ENCODE measurements at places on chromosomes 1 and 21.

DNA sequence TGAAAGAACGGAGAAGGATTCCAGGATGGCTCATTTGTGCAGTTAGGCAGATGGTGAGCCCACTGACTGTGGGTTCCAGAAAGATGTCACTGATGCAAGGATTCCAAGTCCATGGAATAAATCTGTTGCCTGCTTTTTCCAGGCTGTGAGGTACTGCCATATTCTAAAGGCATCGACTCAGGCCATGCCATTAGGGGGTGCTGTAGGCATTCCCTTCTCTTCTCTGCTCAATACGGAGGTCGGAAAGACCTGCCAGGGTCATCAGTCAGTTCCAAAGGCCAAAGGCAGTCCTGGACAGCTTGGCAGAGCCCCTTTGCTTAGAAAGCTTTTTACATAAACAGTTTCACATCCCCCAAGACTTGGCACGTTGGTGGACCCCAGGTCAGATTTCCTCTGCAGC lies 31.7 kb upstream of the TMEM125 start:
- DNase-seq: no peak

- no peak for DNase-seq
Measured at GRCh38 chr1:8247811-8248436, 70.0 kb upstream of the SLC45A1 start.

DNA sequence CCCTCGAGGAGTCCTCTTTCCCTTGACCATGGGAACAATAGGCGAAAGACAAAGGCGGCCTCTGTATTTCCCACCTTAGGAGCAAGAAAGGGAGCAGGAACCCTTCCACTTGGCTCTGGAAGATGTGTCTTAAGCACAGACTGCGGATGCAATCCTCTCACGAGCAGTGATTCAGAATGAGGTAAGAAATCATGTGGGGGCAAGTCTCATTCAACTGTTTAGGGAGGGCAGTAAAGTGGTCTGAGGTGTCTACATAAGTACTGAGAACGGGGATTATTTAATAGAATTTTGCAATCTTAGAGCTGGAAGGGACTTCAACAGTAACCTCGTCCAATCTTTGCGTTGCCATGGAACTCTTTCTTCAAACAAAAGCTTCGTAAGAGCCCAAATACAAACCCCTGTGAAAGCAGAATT lies 1.6 kb upstream of the DYRK3 start:
- DNase-seq: peak; percentile 81

DNA sequence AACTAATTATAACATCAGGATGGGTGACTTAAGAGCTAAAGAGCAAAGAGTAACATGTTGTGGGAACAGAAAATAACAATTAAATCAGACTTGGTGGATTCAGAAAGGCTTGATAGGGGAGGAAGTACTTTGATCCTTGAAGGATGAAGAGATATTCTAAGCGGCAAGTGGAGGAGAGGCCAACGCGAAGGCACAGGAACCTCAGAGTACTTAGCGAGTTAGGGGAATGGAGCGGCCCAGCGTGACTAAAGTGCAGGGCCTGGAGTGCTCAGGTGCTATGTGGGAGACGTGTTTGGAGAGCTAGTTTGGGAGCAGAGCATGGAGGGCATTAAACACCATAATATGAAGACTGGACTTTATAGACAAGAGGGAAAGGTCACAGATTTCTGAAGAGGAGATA lies 64.3 kb downstream of the ADCY10 start:
- no peak for DNase-seq

GRCh38 chr21:25361765-25362164 lies 245.5 kb downstream of the MRPL39 start:
- no peak for DNase-seq

- DNase-seq: no peak
Measured at GRCh38 chr1:189216886-189217285, 1260.8 kb downstream of the BRINP3 start.

GRCh38 chr1:205943245-205943644 lies at the start of gene SLC26A9:
TSS of gene SLC26A9 (minus strand) at chr1:205943456. CDS start at chr1:205935820, 7,636 bp downstream.
- DNase-seq: no peak

- DNase-seq: no peak
Measured at GRCh38 chr1:14672005-14672404, 73.5 kb downstream of the KAZN start.

DNA sequence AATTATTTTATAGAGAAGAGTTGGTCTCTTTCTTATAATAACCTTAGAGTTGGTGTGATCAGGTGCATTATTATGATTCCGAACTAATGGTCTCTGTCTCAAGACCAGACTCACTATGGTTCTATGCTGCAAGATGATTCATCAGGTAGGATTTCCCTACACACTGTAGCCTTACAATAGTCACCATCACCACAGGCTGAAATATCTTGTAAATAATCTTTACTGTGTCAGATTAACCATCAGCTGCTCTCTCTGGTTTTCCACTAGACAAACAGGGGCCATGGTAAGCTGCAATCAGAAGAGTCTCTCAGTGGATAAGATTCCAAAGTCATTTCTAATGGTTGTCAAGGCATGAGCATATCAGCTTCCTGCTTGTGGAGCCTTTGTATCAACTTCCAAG lies 4.4 kb upstream of the GBP4 start:
- peak; percentile 29 for DNase-seq

- DNase-seq: no peak
Measured at GRCh38 chr1:89552471-89553081, 27.9 kb downstream of the LRRC8B start.

DNA sequence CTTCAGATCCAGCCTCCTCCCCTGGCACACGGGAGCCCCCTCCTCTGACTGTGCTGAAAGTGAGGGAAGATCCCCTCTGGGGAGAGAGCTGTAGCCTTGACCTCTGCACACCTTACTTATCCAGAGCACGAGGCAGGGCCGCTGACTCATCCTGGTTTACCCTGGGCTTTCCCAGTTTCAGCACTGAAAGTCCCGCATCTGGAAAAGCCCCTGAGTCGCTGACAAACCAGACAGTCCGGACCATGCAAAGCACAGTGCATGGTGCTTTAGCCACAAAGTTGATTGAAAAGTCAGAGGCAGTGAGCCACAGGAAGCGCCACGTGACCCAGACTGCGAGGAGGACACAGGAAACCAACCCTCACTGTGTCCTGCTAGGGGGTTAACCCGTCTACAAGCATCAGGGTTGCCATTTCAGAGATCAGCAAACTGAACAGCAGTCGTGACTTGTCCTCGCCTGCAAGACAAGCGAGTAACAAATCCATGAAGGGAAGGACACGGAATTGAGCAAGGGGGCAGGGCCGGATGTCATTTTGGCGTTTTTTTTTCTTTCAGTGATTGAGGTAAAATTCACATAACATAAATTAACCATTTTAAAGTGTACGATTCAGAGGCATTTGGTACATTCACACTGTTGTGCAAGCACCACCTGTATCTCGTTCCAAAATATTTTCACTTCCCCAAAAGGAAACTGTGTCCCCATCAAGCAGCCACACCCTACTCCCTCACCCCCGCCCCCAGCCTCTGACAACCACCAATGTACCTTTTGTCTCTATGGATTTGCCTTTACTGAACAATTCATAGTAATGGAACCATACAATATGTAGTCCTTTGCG lies 19.9 kb upstream of the IFNGR2 start:
- DNase-seq: no peak

GRCh38 chr1:184298440-184299405 lies 88.1 kb upstream of the C1orf21 start:
- no peak for DNase-seq

DNA sequence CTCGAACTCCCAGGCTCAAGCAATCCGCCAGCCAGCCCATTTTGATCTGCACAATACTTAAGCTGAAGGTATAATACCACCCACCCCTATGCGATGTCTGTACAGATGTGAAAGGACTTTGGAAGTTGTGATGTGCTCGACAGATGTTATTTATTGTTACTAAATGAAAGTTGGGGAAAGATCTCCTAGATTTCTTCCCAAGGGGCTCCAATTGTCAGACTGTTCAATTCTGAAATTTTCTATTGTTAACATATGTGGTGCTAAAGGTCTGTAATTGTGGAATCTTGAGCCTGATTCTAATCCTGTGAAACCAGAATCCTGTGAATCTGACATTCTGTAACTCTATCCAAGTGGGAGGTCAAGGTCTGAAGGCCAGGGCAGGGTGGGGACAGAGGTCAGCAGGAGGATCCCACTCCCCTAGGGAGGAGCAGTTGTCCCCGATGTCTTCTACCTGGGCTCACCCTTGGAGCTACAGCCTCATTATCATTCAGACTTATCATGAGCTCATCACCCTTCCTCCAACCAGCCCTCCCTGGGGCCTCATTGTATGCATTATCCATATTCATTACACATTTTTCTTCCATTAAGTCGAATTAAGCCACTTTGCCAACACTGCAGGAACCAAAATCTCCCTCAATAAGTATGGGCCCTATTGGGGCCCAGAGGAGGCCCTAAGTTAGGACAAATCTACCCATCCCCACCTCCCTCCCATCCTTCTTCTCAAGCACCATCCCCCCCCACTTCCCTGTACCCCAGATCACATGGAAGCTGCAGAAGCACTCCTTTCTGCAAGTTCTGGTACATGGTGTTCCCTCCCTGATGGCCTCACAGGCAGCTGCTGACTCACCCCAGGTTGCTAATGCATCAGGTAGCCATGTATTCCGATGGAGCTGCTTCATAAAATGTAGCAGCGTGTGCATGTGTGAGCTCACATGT lies 32.3 kb downstream of the SHISAL2A start:
- DNase-seq: no peak

DNA sequence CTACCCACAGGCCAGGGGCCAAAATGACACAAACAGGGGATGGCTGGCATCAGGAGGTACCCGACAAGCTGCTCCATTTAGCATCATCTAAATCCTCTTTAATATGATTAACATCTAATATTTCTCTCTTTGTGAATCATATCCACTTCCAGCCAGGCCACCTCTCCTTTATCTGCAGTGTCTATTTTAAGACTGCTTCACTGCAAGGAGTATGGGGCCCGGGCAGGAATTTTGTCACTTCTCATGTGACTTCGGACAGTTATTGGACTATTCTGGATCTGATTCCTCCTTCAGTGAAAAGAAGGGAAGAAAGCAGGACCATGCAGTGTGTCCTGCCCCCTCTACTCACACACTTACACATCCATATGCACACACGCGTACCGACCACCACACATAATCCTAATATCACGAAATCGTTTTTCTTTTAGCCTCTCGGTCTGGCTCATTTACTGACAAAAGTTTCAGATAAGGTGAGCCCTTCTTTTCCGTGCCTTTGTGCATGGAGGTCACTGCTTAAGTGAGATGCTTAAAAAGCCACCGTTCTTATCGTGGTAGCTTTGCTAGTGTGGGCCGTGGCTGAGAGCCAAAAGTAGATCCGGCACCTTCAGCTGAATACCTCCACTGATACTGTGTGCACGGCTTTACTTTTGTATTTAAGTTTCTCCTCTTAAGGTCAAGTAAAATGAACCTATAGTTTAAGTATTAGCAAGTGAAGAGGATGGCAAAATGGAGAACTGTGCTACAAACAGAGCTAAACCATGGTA lies 26.0 kb downstream of the PROX1 start:
- no peak for DNase-seq

- no peak for DNase-seq
Measured at GRCh38 chr1:10738061-10739058, 58.1 kb downstream of the CASZ1 start.

GRCh38 chr1:161439280-161440232 lies 65.7 kb upstream of the FCGR2A start:
- no peak for DNase-seq

DNA sequence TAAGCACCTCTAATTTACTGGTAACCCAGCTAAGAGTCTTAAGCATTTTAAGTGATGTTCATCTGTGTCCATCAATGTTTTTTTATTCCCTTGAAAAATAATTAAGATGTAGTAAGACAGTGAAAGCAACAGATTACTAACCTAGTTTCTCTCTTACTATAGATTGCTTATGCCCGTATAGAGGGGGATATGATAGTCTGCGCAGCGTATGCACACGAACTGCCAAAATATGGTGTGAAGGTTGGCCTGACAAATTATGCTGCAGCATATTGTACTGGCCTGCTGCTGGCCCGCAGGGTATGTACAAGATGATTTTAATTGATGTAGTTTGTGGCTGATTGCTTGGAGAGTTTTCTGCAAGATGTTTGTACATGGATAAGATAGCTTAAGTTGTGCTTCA lies 2.8 kb downstream of the RPL5 start:
- DNase-seq: no peak

- DNase-seq: no peak
Measured at GRCh38 chr1:167121375-167122120, 27.7 kb downstream of the STYXL2 start.

DNA sequence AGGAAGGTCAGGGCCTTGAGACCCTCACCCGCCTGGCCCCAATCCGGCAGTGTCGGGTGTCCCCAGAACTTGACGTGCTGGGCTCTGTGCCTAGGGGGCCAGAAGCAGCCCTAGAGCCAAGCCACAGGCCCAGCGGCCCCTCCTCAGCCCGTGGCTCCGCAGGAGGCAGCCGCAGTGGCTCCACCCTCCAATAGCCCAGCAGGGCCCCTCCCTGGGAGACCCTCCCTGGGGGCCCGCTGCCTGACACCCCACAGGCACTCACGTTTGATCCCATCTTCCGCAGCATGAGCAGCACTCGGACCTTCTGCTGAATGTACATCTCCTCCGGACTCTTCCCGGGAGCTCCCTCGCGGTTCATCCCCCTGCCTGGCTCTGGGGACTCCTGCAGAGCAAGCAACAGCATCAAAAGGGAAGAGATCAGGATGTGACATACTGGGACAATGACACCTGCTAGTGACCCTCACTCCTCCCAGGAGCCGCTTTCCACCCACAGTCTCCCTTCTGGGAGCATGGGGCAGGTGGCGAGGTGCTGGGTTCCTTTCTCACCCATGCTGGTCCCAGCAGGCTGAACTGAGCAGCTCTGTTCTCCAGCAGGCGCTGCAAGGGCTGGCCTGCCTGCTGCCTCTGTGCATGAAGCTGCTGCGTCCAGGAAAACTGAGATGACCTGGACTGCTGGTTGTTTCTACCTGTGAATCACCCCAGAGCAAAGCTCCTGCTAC lies 38.2 kb downstream of the CTNNBIP1 start:
- no peak for DNase-seq

DNA sequence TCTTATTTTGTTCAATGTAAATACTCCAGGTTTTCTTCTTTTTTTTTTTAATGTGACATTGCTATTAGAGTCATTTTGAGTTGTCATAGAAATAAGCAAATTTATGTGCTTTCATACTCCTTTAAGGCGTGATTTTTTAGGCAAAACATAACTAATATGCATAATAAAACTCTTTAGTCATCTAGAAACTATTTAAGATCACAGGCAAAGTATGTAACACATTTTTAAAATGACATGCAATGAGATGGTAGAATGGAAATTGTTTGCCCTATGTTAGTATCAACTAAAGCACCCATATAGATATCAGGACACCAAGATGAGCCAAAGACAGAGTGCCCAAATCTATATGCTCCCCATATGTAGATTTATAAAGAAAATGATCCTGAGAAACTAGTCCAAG lies 41.5 kb upstream of the SGIP1 start:
- no peak for DNase-seq

Measured in BJ (cell line).